ENCODE measurements at places on chromosomes 4 and X. TPM values are rescaled to one million over a fixed set of nuclear protein-coding genes. Genes with fewer than 3 reads are reported as not detected.

GRCh38 chrX:136546371-136546781 lies 14.4 kb downstream of the VGLL1 start:
- no peak for DNase-seq

GRCh38 chr4:40886931-40887763 lies 137.4 kb downstream of the NSUN7 start:
- no peak for DNase-seq

DNA sequence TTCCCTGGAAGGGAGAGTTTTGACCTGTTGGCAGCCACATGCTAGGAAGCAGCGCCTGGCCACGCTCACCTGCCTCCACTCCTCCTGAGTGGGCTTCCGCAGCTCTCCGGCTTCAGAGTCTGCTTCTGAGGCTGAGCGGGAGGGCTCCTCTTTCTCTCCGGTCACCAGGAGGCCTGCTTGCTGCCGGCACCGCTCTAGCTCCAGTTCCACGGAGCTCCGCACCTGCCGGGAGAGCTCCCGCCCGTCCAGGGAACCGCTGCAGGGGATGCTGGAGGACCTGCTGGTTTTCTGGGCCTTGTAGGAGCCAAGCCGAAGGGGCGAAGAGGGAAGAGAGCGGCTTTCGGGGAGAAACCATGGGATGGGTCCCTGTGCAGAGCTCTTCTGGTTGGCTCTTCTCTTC lies 26.0 kb downstream of the PPEF2 start:
- no peak for DNase-seq

- DNase-seq: no peak
These were observed 208.8 kb downstream of the STK32B start for GRCh38 chr4:5260121-5260520.

GRCh38 chrX:40755291-40756249 lies 20.2 kb upstream of the MED14 start:
- no peak for DNase-seq

PLXNA3 gene
- 16.8 TPM for total RNA-seq

SLC26A1 gene
- under 0.01 TPM for total RNA-seq

KLHL2 gene
- 16.4 TPM for total RNA-seq

SSX2 gene
- not detected for total RNA-seq

RBM47 gene
- total RNA-seq: 0.86 TPM

DMP1 gene
- total RNA-seq: not detected

MAGEA2 gene
- total RNA-seq: not detected

RTL9 gene
- under 0.01 TPM for total RNA-seq

SSX4B gene
- total RNA-seq: not detected

Measured in fibroblast of villous mesenchyme (primary cell).